ENCODE measurements at places on chromosomes 2 and 18. TPM values are rescaled to one million over a fixed set of nuclear protein-coding genes. Genes with fewer than 3 reads are reported as not detected.

UGT1A6 gene
- total RNA-seq: not detected

ARHGAP25 gene
- 1.9 TPM for total RNA-seq

WDR54 gene
- total RNA-seq: 1.5 TPM

DNA sequence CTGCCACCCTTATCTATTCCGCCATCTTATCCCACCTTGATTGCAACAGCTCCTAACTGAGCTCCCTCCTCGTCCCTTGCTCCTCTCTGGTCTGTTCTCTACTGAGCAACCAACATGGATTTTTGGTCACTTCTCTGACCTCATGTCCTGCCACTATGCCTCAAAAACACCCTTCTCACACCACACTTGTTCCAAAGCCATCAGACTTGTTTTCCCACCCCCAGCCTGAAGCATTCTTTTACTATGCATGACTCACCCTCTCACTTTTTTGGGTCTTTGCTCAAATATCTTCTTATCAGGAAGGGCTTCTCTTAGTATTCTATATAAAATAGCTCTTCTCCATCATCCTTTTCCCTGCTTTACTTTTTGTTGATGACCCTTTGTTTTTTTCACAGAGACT, 2.7 kb upstream of the FAM237A start:
- DNase-seq: no peak

GRCh38 chr2:148302526-148302925, 281.6 kb downstream of the MBD5 start:
- DNase-seq: no peak

DNA sequence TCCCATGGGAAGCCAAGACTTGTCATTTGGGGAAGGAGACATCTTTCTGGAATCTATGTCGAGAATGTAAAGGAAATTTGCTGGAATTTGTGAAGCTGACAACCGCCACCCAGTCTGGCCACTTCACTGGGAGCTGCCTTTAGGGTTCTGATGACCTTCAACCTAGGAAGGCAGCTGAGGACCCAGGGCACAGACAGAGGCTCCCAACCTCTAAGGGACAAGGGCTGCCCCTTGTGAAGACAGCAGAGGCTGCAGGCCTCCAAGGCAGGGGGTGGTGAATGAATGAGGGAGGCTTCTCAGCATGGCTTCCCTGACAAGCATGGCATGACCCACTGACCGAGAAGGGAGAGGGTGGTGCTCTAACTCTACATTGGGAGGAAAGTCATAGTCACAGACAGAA, 128.9 kb upstream of the ASB18 start:
- no peak for DNase-seq

DNA sequence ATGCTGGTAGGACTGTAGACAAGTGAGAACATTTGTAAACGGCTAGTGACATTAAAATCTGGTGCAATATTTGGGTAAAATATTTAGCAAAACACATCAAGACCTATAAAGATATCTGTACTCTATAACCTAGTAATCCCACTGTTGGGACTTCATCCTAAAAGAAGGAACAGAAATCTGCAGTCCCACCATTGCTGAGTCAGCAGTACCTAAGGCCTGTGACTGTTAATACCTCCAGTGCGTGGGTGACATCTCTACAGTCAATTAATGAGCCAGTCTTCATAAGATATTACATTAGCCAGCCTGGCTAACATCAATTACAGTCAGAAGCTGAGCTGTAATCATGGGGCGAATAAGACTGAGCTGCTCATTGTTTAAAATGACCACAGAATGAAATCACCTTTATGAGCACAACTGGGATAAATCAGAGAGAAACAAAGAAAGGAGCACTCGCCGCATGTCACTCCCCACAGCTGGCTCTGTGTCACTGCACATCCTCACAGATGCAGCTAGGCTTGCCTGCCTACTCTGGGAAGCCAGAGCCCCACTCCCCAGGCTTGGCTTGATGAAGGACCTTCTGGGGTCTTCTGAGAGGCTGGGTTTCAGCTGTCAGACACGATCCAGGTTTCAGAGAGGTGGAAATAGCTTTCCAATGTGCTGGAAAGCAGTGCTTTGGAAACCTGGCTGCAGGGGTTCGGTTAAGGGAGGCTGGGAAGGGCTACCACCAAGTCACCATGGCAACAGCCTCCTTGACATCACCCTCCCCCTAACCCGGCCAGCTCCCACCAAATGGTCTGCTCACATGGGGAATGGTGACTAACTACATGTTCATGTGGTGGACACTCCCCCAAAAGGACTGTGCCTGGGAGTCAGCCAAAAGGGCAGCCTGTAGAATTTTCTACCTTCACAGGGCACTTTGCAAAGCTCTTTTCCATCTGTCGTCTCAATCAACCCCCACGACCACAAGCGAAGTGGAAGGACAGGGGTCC, 145.0 kb downstream of the ZBTB7C start:
- no peak for DNase-seq

DNA sequence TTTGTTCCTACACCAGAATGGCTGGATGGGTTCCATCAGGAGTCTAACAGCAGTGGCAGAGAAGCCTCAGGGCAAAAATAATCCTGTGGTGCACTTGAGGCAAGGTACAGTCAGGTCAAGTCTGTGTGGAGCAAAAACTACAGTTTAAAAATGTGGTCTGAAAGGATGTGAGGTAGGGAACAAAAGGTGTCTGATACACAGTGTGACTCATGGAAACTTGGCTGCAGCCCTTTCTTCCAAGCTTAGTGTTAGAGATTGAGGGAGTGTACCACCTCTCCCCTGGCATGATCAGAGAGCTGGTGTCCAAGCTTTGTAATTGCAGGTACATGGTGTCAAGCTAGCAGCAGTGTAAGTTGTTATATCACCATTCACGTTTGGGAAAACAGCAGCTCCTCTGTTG, 8.9 kb downstream of the ANKAR start:
- no peak for DNase-seq

DNA sequence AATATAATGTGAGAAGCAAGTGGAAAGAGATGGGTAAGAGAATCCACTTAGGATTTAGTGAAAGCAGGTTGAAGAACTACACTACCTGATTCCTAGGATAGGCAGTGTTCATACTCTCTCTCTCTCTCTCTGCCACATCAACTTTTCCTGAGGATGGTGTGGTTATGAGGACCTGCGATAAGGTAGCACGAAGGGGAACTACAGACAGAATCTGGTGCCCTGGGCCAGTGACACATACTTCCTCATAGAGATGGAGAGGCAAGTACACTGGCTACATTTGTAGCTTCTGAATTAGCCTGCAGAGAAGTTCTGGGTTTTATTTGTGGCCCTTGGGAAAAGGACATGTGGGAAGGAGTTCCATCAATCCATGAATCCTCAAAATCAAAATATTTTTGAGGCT, 44.5 kb downstream of the PTH2R start:
- no peak for DNase-seq

DNA sequence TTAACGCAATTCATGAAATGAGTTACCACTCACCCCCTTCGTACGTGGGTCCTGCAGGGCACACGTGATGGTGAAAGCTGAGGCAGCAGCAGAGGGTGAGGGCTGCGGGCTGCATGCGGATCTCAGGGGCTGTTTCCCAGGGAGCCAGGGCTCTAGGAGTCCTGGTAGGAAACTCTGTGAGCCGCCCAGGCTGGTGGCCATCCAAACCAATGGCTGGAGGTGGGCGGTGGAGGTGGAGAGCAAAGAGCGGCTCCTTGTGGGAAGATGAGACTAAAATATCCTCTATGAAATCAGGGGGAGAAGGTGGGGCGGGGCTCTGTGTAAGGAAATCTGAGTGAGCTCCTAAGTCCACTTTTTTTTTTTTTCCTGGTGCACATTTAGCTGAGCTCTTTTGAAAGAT, 120.1 kb upstream of the SLC1A4 start:
- DNase-seq: no peak

DNA sequence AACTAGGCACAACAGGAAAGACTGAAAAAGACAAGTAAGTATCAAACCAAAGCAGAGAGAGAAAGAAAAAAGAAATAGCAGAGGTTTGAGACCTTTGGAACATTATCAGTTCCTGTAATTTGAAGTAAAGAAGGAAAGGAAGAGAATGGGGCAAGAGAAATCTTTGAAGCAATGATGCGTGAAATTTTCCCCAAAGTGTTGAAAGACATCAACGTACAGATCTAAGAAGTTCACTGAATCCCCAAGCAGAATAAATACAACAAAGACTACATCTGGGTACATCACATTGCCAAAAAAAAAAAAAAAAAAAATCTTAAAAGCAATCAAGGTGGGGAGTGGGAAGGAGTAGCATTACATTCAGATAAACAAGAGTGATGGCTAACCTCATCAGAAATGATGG, 6.0 kb upstream of the SLC30A6 start:
- no peak for DNase-seq

GRCh38 chr2:183029219-183029618, 9.0 kb downstream of the NCKAP1 start:
- DNase-seq: no peak

- peak; percentile 43 for DNase-seq
Measured at GRCh38 chr2:168456521-168457189, 583 bp downstream of the CERS6 start.

- DNase-seq: no peak
Measured at GRCh38 chr2:201794294-201794693, 12.0 kb upstream of the CDK15 start.

- DNase-seq: peak; percentile 82
Measured at GRCh38 chr2:45242161-45242741, 233.0 kb upstream of the SIX2 start.

- no peak for DNase-seq
Measured at GRCh38 chr18:9709304-9709877, 1.3 kb downstream of the RAB31 start.

GRCh38 chr2:85255813-85256594, 71.8 kb downstream of the TGOLN2 start:
- DNase-seq: no peak

GRCh38 chr2:100822587-100823248, 2.8 kb downstream of the NPAS2 start:
- DNase-seq: no peak

- no peak for DNase-seq
Measured at GRCh38 chr18:23864624-23865023, 149.9 kb upstream of the TTC39C start.

DNA sequence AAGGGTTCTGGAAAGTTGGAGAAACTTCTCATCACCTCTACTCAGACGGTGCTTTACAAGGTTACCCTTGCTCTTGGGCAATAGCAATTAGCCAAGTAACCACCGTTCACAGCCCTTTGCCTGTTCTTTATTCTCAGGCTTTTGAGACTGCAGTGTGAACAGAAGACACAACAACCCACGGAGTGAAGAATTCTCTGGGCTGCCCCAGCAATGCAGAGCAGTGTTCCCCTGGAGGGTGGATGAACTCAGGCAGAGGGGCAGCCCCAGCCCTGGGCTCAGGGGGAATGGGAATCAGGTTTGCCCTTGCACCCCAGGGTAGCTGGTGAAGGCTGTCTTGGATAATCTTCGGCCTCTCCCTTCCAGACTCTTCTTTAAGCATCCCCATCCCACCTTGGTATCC, 69.1 kb downstream of the MCFD2 start:
- no peak for DNase-seq
